ENCODE measurements at places on chromosomes 12 and 14.

GRCh38 chr12:67193704-67194103 lies 75.5 kb upstream of the CAND1 start:
- no peak for DNase-seq

DNA sequence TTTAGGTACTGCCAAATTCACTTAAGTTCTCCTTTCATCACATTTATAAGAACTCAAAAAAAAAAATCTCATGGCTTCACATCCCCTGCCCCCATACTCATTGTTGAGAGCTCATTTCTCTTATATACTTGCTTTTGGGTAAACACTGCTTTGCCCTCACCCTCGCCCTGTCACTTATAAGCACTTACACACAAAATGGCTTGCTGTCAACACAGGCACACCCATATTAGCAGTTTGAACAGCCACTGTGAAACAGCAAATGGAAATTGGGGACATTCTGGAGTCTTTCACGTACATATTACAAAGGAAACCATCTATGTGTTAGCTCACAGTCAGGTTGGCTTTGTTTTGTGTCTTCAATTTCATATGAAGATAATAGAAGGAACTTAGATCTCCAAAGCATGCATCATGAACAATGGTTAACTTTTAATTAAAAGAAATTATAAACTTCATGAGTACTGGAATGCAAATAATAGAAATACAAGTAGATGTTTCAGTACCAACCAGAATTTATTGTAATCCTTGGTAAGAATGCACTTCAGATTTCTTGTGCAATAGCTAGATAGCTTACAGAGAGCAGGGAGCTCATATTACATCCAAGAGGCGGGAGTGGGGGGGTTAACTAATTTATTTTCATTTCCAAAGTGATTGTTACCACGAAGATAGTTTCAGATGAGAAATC lies 272.2 kb downstream of the ALG10B start:
- no peak for DNase-seq

- DNase-seq, result no peak
These were observed 13.1 kb downstream of the LGMN start for GRCh38 chr14:92735344-92735743.

- DNase-seq, result no peak
These were observed 23.1 kb upstream of the DCP1B start for GRCh38 chr12:2027351-2027750.

GRCh38 chr14:55614304-55614703 lies 34.3 kb downstream of the KTN1 start:
- no peak for DNase-seq

DNA sequence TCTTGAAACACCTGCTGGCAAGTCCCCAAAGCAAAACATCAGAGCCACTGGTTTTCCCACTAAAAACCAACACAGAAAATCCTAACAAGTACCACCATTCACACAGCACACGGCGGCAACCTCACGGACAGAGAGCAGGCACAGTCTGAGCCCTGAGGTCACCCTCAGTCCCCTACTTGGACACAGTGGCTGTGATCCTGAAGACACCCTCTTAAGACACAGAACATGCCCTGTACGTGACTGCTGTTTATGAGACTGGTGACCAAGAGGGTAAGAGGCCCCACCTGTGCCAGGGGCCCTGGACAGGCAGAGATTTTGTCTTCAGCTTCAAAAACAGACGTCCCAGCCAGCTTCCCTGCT lies 29.6 kb downstream of the HIP1R start:
- DNase-seq, result no peak

DNA sequence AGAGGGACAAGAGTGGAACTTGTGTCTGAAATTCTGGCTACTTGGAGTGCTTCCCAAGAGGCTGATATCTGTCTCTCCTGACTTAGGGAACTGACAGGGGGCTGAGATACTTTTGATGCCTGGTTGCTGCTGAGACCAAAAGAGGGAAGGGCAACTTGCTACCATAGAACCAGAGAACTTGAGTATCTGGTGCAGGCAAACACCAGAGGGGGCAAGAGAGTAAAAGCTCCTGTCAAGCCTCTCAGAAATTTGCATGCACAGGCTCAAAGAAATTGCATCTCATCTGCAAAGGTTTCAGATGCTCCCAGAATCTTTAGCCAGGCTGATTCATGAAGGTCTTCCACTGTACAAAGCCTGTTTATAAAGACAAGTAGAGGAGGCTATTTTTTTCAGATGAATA lies 391.3 kb upstream of the FOXG1 start:
- DNase-seq, result no peak

DNA sequence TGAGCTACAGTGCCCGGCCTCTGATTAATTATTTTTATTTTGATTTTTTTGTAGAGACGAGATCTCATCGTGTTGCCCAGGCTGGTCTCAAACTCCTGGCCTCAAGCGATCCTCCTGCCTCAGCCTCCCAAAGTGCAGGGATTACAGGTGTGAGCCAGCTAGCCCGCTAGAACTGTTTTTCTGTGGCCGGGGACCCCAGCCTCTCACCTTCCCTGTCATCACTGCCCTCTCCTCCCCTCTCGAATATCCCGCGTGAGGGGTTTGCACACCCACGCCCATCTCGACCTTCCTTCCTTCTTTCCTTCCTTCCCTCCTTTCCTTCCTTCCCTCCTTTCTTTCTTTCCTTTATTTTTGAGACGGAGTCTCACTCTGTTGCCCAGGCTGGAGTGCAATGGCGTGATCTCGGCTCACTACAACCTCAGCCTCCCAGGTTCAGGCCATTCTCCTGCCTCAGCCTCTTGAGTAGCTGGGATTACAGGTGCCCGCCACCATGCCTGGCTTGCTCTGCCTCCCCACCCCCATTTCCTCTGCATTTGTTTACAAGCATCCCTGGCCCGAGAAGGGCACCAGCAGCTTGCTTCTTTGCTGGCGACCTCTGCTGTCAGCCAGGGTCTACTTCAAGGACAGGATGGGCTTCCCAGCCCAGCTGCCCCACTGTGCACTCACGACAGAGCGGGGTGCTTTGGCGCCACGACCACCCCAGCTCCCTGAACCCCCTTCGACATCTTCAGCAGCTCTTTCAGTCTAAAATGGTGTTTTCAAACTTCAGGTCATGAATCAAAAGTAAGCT lies 4.3 kb upstream of the TRAF3 start:
- no peak for DNase-seq

DNA sequence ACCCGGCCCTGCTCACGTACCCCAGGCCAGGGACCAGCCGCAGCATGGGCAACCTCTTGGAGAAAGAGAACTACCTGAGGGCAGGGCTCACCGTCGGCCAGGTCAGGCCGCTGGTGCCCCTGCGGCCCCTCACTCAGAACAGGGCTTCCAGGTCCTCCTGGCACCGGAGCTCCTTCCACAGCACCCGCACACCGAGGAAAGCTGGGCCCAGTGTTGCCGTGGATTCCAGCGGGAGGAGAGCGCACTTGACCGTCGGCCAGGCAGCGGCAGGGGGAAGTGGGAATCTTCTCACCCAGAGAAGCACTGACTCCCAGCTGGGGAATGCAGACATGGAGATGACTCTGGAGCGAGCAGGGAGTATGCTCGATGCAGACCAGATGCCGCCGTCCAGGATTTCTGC lies 7.9 kb upstream of the VAMP1 start:
- DNase-seq, result no peak

GRCh38 chr12:116538076-116538591 lies 21.0 kb upstream of the MAP1LC3B2 start:
- no peak for DNase-seq

DNA sequence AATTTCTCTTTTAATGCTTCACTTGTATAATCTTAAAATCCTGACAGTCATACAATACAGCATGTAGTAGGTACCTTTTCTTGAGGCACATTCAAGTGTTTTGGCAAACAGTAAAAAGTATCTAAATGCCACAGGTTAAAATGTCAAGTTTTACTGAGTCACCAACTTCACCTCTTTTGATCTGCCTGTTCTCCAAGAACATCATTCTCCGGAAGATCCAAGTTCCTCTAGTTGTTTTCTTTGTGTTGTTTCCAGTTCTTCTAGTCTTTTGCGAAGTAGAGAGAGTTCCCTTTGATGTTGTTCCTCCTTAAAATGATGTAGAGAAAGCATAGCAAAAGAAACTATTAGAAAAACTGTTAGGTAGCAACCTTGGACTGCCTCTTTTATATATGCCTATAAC lies 151.1 kb downstream of the CEP83 start:
- no peak for DNase-seq

DNA sequence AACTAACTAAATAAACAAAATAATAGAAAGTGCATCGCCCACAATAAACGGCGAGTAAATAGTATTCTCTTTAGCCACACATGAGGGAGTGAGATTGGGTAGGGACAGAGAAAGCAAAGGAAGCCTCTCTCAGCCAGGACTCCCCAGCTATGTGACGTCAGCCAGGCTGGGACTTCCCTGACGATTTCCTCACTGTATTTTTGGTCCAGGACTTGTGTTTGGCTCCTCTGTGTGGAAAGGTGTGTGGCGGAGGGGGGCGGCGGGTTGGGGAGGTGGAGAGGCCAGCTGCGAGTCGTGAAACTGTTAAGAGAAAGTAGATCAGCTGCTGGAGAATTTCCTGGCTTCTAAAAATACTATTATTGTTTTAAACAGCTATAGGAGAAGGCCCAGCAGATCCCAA lies 1124.6 kb downstream of the AACS start:
- DNase-seq, result no peak

GRCh38 chr14:35285168-35286002 lies 6.8 kb upstream of the PSMA6 start:
- no peak for DNase-seq

DNA sequence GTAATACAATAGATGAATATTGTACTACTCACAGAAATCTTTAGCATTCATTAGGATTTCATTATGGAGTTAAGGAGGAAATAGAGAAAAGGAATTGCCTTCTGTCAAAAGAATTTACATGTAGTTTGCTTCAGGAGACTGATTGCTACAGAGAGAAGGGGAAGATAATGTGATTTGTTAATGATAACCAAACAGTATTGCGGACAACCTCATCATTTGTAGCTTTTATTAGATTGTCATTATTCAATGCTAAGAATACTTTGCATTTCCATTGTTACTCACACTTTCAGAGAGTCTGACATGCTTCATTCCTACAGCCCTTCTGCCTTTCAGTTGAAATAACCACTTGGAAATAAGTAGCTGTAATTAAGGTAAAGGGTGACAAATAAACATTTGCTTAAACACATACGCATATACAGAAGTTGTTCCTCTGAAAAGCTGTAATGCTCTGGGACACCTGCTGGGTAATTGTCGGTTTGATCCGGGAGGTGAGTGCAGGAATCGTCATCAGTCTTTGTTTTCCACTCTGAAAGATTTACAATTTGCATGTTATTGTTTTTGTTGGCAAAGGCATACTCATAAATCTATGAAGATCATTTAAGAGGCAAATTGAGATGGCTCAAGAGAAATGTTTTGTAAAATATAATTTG lies 600.2 kb downstream of the TRHDE start:
- DNase-seq, result no peak

DNA sequence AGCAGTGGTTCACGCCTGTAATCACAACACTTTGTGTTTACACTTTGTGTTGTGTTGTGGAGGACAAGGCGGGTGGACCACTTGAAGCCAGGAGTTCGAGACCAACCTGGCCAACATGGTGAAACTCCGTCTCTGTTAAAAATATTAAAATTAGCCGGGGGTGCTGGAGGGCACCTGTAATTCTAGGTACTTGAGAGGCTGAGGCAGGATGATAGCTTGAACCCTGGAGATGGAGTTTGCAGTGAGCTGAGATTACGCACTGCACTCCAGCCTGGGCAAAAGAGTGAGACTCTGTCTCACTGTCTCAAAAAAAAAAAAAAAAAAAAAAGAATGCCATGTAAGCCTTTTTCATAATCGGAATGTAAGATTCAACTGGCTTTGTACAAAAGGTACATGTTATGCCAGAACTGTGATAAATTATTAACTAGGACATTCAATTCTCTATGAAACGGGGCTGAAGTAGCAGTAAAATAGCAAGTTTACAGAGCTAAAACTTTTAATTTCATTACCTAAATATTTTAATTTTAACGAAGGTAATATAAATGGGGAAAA lies 13.9 kb upstream of the PITPNM2 start:
- DNase-seq, result no peak

- no peak for DNase-seq
These were observed 23.5 kb upstream of the NOVA1 start for GRCh38 chr14:26621364-26621763.

DNA sequence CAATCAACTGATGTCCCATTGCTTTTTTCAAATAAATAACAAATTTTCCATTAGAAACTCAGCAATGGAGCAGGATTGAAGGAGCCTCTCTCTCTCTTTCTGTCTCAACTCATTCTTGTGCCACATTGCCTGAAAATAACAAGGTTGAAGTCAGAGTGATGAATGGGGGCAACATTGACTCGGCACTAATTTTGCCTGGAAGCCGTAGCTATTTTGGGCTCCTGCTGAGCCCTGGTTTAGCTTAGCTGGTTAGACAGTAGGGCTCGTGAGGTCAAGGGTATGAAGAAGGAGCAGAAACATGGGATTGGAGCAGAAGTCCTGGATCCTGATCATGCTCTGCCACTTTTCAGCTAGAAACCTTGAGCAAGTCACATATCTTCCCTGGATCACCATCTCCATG lies 38.9 kb downstream of the WSCD2 start:
- DNase-seq, result no peak

DNA sequence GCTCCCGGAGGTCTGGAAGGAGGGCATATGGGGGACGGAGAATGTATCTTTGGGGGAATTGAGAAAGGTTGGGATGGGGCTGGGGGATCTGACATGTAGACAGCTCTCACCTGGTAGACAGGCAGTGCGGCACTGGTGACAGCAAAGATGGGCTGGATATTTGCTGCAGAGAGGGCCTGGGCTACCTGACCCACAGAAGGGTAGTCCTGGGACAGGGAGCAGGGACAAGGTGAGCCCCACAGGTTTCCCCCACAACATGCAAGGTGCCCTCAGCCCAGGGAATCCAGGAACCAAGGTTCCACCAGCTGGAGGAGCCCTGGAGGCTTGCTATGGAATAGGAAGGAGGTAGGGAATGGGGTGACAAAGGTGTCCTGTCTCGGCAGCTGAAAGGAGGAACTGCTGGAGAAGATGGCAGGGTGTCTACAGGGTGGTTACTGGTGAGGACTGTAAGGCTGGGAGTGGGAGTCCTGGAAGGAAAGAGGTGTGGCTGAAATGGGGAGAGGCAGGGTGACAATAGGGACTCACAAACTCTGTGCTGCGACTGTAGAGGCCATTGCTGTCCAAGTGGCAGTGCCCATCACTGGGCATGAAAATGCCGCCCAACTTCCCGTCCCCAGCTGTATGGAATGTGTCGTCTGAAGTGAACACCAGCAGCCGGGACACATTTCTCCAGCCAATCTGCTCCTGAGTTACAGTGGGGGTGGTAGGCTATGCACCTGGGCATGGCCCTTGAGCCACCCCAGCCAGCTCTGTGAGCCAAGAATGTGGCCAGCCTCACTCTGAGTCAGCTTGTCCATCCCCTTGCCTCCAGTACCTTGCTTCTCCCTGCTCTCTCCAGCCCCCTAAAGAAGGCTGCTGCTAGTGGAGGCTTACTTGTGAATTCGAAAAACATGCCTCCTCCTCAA lies 11.3 kb downstream of the ITGB7 start:
- DNase-seq, result no peak
